ENCODE measurements at places on chromosomes 12 and 14. TPM values are rescaled to one million over a fixed set of nuclear protein-coding genes. Genes with fewer than 3 reads are reported as not detected.

- no peak for DNase-seq
These were observed 2.0 kb downstream of the B4GALNT1 start for GRCh38 chr12:57630891-57631433.

DNA sequence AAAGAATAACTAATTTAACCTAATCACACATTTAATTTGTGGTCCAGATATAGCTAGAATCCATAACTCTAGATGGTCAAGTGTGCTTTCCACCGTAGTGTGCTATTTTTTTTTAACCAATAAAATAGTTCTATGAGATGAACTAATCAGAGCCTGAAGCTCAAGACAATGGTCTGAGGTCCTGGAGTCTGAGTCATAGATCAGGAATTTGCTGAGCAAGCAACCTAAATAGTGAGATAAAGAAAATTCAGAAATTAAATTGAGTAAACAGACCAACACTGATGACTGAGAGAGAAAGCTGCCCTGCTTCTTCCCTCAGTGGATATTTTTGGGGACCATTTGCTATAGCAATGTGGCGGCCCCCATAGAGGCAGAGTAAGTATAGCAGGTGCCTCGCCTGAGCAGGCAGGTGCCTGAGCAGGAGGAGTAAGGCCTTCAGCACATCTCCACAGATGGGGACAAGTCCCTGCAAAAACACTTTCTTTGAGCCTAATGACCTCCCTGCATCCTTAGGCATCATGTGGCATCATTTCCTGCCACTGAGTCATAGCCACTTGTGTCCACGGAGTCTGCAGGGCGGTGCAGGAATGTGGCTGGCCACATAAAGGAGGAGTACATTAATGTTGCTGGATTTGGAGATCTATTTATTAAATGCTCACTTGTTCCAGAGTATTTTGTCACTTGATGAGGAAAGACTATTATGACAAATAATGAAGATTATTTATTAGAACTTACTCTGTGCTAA lies 13.9 kb upstream of the CLEC4E start:
- DNase-seq: no peak

DNA sequence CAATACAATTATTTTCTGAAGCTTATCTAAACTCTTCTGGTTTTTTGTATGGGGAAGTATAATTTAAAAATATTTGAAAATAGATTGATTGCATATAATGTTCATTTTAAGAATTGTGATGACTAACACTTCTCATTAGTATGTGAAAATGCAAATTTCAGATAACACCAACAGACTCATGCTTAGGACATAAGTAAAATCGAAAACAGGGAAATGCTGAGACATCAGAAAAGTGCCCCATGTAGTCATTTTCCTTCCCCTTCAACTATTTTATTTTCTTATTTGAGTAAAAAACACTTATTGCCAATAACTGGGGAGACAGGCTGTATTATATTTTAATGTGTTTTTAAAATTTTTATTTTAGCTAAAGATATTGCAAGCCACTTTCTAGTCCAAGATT lies 814.7 kb downstream of the GALC start:
- DNase-seq: no peak

- DNase-seq: no peak
These were observed at the start of gene DYRK4 for GRCh38 chr12:4562034-4562657. Gene DYRK4 (plus strand): TSS chr12:4562208. CDS start chr12:4562246, 38 bp downstream.

DNA sequence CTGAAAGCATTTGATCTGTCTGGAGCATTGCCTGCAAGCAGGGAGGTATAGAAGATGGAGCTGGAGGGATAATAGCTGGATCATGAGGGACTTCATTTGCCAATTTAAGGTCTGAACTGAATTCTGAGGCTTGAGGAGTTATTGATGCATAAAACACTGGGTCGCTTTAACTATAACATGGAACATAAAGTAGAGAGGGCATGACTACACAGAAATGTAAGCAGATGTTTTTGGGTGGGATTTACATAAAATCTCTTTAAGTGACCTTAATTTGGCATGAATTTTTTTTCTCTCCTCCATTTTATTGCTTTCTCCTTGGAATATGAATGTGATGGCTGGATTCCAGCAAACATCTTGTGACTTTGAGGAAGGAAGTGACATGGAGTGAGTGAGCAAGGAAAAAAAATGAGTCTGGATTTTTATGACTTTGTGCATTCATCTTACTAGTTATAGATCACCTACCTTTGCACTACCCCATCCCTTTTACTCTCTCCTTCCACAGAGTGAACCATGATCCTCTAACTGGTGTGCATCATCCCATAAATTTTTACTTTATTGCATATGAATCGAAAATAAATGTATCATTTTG lies 356.0 kb downstream of the DUSP6 start:
- DNase-seq: no peak

DNA sequence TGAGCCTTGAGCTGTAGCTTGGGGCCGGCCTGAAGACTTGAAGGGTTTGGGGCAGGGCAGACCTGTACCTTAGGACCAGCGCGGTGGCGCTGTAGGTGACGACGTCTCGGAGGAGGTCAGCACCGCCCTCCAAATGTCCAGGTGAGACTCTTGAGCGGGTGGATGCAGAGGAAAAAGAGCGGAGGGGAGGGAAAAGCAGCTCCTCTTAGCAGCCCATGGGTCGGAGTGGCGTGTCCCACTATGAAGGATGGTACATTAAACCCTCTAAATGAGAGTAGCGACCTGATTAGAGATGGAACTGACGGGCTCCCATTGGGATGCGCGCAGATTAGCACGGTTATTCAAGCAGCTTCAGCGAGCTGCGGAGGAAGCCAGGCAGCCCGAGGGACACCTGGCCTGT lies 77.0 kb upstream of the MAP1LC3B2 start:
- no peak for DNase-seq

- DNase-seq: no peak
These were observed 9.7 kb downstream of the AQP6 start for GRCh38 chr12:49982246-49983087.

DNA sequence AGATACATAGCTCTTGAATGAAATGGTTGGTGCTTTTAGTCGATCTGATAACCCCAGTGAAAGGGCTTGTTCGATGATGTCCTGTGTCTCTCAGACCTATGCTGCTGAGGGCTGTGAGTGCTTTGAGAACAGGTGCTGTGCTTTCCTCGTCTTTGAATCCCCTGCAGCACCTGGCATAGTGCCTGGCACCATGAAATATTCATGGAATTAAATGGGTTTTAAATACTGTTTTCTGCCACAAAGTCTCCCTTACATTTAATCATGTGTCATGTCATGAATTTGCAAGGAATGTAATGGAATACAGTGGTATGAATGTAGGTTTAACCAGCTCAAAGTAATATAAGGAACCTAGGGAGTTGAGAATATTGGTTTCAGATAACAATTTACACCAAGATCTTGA lies 220.5 kb upstream of the PRICKLE1 start:
- DNase-seq: no peak

- no peak for DNase-seq
These were observed 646.1 kb downstream of the C12orf50 start for GRCh38 chr12:87382959-87383566.

DNA sequence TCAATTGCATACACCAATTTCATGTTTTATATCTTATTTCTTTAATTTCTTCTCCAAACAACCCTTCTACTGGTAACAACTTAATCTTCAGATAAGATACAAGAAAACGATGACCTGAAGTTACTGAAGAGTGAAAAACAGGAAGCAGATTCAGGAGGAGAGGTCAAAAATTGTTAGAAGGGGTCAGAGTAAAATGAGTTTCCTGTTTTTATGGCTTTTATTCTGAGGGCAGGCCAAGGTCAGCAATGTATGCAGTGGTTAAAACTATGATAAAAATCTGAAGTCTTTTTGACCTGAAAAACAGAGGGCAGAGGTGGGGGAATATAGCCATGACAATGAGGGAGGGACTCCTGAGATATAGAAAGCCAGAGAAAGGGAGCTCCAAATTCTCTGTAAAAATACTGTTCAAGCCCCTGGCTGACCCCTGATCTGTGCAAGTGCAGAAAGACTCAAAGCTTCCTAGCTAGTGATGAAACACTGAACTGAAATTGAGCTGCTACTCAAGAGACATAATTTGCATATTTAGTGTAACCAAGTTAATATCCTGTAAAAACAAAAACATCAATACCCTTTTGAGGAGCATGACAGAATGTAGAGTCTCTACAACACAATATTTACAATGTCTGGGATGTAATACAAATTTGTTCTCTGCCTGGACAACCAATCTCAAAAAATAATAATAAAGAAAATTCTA lies 514.3 kb upstream of the SEL1L start:
- no peak for DNase-seq

DNA sequence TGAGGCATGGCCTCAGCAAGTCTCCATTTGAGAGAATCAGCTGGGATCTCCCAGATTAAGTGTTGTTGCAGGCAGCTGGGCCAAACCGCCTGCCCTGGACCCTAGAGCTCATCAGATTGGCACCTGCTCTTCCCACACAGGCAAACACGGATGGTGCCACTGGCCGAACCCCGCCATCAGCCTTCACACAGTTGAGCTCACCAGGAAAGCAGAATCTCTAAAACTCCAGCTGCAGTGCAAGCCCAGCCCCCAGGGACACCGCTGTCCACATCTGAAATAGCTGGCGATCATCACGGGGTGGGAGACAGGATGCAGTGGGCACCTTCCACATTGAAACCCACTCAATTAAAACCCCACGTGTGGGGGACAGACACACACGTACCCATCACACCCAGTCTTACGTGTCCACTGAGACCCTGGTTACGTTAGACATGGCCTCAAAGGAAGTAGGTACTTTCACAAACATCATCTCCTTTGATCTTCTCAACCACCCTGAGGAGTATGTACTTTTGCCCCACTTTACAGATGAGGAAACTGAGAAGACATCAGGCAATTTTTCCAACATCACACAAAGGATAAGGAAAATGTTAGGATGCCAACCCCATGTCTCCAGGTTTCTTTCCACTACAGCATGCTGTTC lies 88.8 kb downstream of the SINHCAF start:
- no peak for DNase-seq

DNA sequence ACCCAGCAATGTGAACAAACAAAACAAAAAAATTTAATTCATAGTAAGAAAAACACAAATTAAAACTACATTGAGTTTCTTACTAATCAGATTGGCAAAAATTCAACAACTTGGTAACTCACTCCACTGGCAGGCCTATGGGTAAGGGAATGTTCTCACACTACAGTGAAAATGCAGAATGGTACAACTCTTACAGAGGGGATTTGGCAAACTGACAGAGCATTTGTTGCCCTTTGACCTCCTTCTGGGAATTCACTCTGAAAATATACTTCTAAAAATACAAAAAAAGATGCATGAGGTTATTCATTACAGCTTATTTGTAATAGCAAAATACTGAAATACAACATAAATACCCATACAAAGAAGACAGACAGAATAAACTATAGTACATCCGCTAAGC lies 32.8 kb downstream of the ABCD2 start:
- DNase-seq: no peak

GRCh38 chr12:106841510-106842302 lies 67.2 kb downstream of the RIC8B start:
- no peak for DNase-seq

DNA sequence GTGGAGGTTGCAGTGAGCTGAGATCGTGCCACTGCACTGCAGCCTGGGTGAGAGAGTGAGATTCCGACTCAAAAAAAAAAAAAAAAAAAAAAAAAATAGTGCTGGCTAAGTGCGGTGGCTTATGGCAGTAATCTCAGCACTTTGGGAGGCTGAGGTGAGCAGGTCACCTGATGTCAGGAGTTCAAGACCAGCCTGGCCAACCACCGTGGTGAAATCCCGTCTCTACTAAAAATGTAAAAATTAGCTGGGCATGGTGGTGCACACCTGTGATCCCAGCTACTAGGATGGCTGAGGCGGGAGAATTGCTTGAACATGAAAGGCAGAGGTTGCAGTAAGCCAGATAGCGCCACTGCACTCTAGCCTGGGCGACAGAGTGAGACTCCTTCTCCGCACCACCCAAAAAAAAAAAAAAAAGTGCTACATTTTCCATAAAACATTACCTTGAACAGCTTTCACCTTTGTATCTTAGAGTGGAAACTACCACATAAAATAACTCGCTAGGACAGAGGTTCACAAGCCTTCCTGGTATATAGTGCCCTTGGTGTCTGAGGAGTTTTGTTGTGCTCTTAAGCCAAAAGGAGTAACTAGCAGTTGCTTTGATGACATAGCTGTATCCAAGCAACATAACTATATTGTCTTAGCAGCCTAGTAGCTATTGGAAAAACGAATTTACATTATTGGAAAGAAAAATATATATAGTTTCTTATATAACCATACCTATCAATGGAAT lies 11.1 kb downstream of the PTGES3 start:
- no peak for DNase-seq

DNA sequence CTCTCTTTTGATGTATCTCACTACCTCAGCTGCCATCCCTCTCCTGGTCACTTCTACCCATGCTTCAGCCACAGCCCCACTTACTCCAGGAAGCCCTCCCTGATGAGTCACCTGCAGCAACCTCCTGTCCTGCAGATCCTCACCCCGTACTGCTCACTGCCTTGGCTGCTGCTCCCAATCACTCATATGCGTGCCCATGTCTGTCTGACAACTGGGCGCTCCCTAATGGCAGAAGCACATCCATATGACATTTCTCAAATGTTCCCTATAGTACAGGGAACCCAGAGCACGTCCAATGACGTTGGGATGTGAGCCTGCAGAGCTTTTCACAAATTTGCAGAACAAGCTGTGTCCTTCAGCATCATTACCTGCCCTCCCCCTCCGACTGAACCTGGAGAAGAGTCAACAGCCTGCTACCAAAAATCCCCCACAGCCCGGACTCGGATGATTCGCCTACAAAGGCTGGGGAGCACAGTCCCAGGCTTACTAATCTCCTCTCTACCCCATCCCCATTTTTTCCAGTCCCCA lies 90.0 kb downstream of the SINHCAF start:
- DNase-seq: no peak

GRCh38 chr14:55481769-55482168 lies 41.4 kb upstream of the TBPL2 start:
- no peak for DNase-seq

DNA sequence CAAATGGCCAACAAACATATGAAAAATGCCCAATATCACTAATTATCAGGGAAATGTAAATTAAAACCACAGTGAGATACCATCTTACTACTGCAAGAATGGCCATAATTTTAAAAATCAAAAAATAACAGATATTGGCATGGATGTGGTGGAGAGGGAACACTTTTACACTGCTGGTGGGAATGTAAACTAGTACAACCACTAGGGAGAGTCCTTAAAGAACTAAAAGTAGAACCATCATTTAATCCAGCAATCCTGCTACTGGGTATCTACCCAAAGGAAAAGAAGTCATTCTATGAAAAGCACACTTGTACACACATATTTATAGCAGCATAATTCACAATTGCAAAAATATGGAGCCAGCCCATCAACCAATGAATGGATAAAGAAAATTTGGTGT lies 459.7 kb downstream of the GXYLT1 start:
- no peak for DNase-seq

GRCh38 chr14:79540394-79540793 lies 670.9 kb downstream of the DIO2 start:
- DNase-seq: no peak

The SCNN1A gene
- not detected for total RNA-seq

The CACNA1C gene
- 0.02 TPM for total RNA-seq

The TAS2R8 gene
- total RNA-seq: not detected

The GPRC5D gene
- 0.44 TPM for total RNA-seq

The NXPH4 gene
- 3.4 TPM for total RNA-seq

The DAO gene
- total RNA-seq: not detected

The KRT3 gene
- not detected for total RNA-seq

The SNRNP35 gene
- 51.5 TPM for total RNA-seq

The GLIPR1L1 gene
- not detected for total RNA-seq

The PLXNC1 gene
- 27.0 TPM for total RNA-seq
